ENCODE measurements at places on chromosomes 2 and 18.
A peak's percentile ranks its signal among the peaks of the same experiment; 100 is the strongest.

DNA sequence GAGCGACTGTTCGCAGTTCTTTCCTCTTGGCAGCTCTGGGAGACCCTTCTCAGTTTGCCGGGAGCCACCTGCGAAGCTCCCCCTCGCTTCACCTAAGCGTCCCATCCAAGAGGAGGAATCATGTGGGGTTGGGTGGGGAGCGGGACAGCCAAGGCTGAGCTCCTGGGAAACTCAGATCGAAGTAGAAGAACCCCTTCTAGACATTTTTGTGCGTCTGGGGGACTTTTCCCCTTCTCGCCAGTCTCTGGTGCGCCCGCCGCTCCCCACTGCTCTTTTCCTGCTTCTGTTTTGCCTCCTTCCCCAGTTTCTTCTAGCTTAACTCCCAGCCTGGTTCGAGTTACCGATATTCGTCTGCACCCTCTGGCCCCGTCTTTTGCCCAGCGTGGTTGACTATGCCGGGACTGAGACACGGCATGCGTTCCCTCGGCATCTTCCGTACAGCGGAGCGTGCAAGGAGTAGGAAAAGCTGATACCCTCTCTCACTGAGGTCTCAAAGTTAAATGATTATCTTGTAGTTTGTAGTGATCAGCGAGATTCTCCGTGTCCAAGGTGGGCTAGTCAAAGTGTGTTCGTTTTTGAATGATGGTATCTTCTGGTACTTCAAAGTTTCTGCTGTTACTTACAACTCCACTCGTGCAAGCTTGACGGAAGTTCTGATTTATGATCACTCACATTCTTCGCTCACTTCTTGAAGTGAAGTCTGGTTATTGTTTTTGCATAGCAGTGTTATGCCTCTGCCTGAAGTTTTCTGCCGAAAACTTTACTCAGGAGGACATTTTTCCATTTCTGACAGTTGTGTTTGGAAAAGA lies 664 bp downstream of the CAMKMT start:
- peak; percentile 16 for DNase-seq

GRCh38 chr2:196225213-196225612 lies 53.8 kb upstream of the STK17B start:
- DNase-seq: no peak

DNA sequence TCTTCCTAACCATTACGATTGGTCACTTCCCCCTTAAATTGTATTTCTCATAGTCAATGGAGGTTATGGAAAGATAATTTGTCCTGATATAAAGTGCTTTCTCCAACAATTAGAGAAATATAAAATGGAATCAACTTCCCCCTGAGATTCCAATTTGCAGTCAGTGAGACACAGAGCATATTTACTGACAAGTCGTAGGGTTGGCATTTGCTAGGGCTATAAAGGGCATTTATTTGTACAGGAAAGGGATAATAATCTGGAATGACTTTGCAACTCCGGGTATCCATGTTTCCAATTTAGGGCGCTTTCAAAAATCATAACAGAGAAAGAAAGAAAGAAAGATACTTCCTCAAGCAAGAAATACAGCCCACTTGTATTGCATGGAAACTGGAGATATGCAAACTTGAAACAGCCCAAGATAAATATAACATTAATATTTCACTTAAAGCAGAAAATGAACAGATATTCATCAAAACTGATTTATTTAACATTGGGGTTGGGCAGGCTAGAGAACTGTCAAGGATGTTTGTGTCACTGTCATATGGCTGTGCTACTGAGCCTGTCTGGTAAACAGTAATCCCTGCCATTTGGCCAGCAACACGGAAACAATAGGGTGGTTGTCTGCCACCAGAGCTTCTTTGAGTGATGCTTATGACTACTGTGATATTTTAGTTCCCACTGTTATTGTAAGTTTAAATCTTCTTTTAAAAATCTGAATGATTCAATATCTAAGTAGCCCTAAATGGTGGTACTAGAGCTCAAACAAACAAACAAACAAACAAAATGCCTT lies 621.8 kb downstream of the LRP1B start:
- no peak for DNase-seq

- no peak for DNase-seq
Observed at GRCh38 chr2:167438206-167438605, 549.9 kb downstream of the XIRP2 start.

DNA sequence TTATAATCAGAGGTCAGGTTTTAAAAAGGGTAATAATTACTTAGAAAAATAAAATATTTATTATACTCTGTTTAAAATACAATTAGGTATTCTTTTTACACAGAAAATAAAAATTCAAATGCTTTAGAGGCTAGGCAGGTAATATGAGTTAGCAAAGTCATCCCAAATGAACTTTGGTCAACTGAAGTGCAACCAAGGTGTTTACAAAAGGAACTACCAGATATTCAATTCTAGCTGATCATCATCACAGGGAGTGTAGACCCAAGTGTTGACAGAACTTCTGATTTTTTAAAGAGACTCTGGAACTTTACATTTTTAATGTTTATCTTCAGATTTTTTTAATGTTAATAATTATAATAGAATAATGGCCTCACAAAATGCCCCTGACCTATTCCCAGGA lies 59.3 kb upstream of the COL5A2 start:
- DNase-seq: no peak

DNA sequence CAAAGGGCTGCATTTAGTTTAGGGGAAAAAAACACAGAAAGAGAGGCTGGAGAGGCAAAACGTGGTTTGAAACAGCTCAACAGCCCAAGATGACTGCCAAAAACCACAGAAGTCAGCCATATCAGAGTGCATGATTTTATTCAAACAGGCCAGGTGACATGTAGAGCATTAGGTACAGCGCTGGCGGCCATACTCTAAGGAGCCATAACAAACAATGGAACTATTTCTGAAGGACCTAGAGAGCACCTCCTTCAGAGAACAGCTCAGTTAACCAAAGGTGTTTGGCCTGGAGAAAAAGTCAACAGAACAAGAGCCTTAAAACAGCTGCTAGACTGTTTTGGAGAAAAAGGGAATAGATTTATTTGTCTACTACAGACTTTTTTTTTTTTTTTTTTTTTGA lies 2.6 kb downstream of the THADA start:
- DNase-seq: no peak

GRCh38 chr2:65799141-65799854 lies 366.9 kb upstream of the SPRED2 start:
- no peak for DNase-seq

GRCh38 chr2:175808858-175809257 lies 193.2 kb downstream of the LNPK start:
- DNase-seq: no peak

DNA sequence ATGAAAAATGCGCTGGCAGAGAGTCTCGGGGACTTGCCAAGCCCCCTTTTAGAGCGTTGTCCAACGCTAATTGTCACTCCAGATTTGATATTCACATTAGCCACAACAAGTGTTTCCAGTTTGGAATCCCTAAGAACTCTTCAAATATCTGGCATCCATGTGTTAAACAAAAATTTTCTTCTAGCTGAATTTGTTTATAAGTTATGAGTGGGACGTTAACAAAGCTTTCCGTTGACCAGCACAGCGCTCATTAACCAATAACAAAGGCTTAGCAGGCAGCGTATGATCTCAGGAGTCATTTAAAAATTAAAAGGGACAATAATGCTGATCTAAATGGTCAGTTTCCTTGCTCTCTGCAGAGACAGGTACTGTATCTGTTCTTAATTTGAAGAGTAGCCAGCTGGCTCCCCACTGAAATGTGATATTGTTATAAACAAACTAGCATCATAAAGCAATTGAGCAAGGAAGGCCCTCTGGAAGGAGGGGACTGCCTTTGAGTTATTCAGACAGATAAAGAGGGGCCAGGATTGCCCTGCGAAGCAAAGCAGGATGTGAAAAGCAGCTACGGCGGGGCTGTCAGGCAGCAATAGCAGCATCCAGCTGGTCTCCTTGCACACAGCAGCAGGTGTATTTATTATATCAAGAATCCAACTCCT lies 337.2 kb upstream of the SALL3 start:
- DNase-seq: no peak

DNA sequence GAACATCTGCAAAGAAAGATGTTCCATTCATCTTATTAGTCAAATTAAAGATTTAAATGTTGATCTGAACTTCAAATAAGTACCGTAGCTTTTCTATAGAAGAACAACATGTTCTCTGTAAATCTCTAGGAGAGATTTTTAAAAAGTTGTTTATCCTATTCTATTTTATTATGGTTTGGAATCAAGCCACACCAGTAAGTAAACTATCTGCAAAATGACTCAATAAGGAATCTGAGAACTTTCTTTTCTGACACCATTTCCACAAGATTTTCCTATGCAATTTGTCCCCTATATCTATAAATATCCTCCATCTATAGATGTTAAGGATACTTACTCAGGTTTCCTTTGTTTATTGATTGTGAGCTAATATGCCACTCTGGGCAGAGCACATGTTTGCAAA lies 736.6 kb downstream of the CBLN2 start:
- DNase-seq: no peak

GRCh38 chr2:60140185-60140584 lies 413.3 kb downstream of the BCL11A start:
- DNase-seq: no peak

GRCh38 chr18:5175378-5175777 lies 21.7 kb downstream of the AKAIN1 start:
- no peak for DNase-seq

DNA sequence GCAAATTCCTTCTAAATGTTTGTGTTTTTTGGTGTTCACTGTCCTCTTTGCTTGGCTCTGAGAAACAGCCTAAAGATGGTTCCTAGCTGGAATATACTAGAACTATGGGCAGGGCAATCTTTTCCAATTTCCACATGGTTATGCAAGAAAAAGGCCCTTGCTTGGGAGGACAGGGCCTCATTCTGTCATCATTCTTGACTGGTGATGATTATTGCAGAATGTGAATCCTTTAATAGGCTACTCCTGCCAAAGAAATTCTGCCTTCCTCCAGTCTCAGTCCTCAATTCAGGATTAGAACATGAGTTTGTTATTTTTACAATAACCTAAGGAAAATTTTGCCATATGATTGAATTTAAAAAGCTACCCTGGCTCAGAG lies 218.7 kb downstream of the HNMT start:
- no peak for DNase-seq

- no peak for DNase-seq
Observed at GRCh38 chr2:149884871-149885270, 297.3 kb upstream of the MMADHC start.

- no peak for DNase-seq
Observed at GRCh38 chr2:85853499-85854165, 35.2 kb downstream of the ST3GAL5 start.

DNA sequence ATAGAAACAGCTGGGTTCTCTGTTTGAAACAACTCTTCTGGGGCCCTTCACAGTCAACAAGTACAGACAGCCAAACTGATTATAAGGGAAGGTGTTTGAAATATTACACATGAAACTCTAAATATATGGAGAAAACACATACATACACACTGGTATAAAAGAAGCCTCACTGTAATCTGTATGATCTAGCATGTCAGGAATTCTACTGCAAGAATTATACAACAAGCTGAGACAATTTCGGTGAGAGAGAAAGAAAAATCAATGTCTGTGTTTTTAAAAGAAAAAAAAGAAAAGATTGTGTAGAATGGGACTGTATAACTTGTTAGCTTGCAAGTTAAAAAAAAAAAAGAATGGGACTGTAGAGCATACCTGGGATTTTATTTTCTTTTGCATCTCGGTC lies 26.3 kb downstream of the IRS1 start:
- DNase-seq: no peak

GRCh38 chr2:219444566-219445091 lies 10.0 kb downstream of the SPEG start:
- no peak for DNase-seq

GRCh38 chr2:178829299-178829960 lies 22.2 kb upstream of the TTN start:
- DNase-seq: no peak

DNA sequence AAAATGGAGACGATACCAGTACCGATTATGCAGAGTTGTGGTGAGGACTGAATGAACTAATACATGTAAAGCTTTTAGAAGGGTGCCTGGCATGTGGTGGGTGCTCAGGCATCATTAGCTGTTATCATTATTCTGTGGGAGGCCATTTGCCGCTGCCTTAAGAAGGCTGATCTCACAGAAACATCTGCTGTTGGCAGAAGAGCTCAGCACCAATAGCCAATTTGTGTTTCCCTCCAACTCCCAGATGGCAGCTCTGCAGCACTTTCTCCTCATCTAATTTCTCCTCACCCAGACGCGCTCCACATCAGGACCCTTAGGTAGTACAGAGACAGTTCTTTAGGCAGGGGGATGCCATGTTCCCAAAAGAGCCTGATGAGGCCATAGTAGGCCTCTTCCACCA lies 15.8 kb upstream of the CYP1B1 start:
- DNase-seq: no peak

DNA sequence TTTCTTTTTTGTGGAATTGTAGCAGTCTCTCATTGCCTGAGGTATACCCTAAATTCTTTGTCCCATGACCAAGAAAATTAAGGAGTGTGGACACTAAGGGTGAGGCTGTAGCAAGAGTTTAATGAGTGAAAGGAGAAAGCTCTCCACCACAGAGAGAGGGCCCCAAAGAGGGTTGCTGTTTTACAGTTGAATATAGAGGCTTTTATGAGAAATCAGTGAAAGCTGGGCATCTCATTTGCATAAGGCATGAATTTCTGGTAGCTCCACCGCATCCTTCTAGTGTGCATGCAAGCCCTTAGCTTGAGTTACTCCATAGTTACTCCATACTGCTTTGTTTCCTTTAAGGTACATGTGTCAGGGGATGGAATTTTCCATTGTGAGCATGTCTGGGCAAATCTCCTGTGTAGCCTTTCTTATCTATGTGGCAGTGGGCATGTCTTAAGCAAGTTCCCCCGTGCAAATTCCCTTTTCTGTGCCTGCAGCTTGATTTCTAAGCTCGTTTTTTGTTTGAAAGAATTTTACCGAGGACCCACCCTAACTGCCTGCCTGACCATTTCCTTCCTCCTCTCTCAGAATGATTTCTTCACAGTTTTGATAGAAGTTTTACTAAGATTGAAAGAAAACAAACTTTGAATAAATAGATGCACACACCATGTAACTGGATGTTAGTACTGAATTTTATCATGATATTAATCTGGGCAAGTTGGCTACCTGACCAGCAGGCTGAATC lies 218.9 kb downstream of the PARD3B start:
- DNase-seq: no peak

DNA sequence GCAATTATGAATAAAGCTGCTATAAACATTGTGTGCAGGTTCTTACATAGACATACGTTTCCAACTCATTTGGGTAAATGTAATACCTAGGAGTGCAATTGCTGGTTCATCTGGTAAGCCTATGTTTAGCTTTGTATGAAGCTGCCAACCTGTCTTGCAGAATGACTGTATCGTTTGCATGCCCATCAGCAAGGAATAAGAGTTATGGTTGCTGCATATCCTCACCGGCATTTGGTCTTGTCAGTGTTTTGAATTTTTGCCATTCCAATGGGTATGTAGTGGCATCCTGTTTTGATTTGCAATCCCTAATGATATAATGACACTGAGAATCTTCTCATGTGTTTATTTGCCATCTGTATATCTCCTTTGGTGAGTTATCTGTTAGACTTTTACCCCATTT lies 20.7 kb downstream of the CCDC150 start:
- no peak for DNase-seq

DNA sequence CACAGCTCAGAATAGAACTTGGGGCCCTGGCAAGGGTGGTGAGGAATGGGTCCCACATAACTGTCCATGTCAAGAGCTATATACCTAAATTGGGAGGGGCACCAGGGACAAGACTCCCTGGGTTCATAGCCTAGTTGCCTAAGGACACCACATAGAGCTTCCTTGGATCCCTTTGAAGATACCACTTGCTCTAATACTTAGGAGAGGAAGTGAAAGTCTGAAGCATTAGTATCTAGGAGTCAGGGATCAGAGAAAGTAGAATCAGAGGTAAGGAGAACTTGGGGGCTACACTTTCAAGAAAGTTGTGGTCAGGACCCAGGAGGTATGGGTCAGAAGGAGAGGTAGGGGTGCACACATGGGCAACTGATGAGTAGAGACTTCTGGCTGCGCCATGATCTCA lies 318.2 kb upstream of the SLC39A10 start:
- no peak for DNase-seq

Data from brain pericyte (primary cell).